ENCODE measurements at places on chromosomes 3 and 15. TPM values are rescaled to one million over a fixed set of nuclear protein-coding genes. Genes with fewer than 3 reads are reported as not detected.

THOC7 gene
- total RNA-seq, result 35.2 TPM

NEK11 gene
- total RNA-seq, result 2.0 TPM

TMPRSS7 gene
- total RNA-seq, result not detected

WDR48 gene
- 22.3 TPM for total RNA-seq

LTK gene
- 4.7 TPM for total RNA-seq

GOLGA8N gene
- total RNA-seq, result 1.4 TPM

All from SJCRH30 (cell line).